Activated naive CD8-positive, alpha-beta T cell treated with anti-CD3 and anti-CD28 coated beads for 36 hours (primary cell): ENCODE measurements at places on chromosomes 2 and 18. TPM values are rescaled to one million over a fixed set of nuclear protein-coding genes. Genes with fewer than 3 reads are reported as not detected.
A peak's percentile ranks its signal among the peaks of the same experiment; 100 is the strongest.

DNA sequence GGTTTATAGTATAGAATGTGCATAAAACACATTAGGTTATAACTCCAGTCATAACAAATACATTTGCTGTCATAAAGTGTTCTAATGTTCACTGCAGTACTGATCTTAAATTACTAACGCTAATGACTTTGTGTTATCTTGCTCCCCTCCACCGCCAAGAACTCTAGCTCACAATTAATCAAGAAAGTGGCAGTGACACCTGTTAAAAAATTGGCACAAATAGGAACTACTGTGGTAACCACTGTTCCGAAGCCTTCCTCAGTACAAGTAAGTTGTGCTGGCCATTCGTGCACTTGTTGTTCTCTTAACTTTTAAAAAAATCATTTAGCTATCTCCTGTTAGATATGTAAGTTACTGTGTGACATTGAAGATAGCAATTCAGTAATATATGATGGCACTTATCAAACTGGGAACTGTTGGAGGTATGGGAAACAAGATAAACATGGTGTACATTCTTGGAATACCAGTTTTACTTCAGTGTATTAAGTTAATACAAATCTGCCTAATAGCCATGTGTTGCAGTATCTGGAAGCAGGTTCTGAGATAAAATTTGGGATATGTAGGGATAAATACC, 41.2 kb downstream of the TAF4B start:
- no peak for DNase-seq

DNA sequence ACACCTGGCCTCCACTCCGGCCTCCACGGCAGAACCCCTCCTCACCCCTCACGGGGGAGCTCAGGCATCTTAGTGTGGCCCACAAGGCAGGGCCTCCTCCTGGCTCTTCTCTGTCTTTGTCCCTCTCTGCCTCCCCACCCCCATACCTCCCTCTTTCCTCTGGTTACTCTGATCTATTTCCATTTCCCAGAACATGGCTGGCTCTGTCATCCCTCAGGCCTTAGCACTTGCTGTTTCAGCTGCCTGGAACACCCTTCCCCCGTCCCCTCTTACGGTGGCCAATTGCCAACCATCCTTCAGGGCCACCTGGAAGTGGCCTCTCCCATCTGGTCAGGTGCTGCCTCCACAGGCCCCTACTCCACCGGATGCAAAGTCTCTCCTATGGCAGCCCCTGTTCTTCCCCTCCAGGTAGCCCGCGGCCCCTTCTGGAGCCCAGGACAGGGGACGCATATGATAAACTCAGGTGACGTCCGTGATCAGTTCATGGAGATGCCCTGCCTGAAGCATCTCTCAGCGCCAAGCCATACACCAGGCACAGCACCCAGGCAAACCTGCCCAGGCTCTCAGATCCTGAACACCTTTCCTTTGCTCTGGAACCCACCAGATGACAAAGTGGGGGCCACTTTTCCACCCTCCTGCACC, 3.6 kb upstream of the ECEL1 start:
- DNase-seq = no peak

DNA sequence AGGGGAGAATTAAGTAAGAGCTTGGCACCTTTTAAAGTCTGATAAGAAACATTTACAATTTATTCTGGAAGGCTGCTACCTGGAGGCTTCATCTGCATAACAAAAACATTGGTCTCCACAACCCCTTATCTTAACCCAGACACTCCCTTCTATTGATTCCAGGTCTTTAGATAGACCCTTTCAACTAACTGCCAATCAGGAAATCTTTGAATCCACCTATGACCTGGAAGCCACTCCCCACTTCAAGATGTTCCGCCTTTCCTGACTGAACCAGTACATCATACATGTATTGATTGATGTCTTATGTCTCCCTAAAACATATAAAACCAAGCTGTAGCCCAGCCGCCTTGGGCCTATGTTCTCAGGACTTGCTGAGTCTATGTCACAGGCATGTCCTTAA, 289.4 kb downstream of the AGPS start:
- DNase-seq = no peak

DNA sequence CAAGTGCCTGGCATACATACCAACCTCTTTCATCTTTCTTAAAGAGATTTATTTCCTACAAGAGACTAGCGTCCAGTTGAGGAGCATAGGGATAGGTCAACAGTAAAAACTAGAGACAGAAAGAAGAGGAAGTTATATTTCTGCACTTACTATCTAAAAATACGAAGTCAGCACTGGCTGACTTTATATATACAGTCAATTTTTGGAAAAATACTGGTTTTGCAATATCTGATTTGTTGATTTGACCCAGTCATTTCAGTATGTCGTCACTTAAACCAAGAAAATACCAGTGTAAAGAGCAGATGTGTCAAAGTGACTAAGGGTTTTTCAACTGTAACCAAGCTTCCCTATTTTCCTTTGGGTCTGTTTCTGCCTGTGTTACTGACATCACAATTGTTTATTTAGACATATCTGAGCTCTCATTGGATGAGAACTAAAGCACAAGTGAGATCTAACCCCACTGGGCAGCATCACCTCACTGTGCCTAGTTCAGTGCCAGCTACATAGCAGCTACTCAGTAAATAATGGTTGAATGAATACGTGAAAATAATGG, 23.0 kb downstream of the CYTIP start:
- DNase-seq = no peak

- no peak for DNase-seq
Measured at GRCh38 chr2:162164802-162165201, 12.8 kb upstream of the GCG start.

DNA sequence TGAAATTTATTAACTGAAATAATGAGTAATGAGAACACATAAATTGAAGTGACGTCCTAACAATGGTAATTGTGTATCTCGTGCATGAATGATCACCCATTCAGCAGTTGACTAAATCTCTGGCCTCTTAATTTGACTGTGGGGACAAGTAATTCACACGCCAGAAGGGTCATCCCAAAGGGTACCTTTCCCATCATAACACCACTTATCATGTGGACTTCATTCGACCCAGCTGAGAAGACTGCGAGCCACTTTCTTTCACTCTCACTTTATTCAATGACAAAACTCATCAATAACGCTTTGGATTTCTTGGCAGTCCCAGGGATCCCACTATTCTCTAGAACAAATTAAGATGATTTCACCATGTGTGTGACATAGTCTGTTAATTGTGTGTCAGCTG, 62.7 kb upstream of the LYPD1 start:
- DNase-seq = no peak

GRCh38 chr2:16869711-16870110, 204.1 kb upstream of the CYRIA start:
- no peak for DNase-seq

DNA sequence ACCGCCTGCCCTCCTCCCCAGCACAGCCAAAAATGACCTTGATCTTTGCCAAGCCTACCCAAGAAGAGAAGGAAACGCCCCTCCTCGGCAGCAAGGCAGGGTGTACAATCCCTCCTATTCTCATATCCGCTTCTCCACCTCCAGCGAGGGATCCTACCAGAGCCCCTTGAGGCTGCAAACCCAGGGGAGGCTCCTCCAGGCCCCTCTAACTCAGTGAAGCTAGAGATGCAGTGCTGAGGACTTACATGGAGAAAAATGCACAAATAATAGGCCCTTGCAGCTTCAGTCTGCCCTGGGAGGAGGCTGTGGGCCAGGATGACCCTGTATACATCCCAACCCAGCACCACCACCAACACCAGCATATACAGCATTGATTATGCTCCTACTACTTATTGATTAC, 46.9 kb upstream of the POMC start:
- no peak for DNase-seq

- DNase-seq = no peak
Measured at GRCh38 chr2:55025627-55026026, 24.6 kb downstream of the RTN4 start.

GRCh38 chr18:73679941-73680712, 467.5 kb downstream of the FBXO15 start:
- no peak for DNase-seq

DNA sequence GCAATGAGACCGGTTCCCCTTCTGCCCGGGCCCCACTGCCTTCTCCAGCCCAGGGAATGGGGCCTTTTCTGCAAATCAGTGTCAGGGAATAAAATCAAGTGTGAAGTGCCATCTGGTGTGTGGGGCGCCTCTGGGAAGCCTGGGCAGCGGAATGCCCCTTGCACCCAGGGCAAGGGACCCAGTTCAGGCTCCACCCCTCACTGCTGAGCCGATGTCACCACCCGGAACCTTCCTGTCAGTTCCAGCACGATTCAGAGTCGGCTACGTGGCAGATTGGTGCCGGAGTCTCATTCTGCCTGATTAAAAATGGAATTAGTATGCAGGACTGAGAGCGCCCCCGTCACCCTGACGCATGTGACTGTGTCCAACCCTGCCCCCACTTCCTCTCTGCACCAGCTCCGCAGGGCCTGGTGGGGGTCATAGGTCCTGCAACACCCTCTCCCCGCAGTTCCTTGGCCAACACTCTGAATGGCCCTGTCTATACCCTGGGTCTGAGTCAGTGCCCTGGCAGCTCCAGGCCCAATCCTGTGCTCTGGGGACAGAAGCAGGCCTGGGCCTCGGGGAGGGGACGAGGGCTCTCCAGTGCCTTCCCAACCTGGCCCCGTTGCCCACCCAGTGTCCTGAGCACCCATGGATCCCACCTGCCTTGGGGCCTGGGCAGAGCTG, 8.2 kb upstream of the ALPI start:
- no peak for DNase-seq

GRCh38 chr2:224135881-224136280, 96.8 kb upstream of the SERPINE2 start:
- DNase-seq = no peak

- DNase-seq = no peak
Measured at GRCh38 chr2:157786663-157787363, 89.3 kb downstream of the ACVR1 start.

DNA sequence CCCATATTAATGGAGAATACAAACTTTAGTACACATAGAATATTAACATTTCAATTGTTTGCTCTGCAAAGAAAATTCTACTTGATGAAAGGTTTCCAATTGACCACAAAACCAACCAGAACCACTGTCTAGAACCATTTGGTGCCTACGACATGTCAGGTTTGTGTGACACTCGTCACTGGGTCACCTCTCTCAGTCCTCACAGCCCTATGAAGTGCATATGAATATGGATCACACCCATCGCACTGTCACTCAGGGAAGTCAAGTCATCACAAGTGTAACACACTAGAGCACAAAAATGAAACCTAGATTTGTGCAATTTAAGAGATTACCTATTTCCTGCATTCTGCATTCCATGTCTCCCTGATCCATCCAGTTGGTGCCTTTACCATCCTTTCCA, 43.7 kb downstream of the PTPN2 start:
- peak; percentile 9 for DNase-seq

DNA sequence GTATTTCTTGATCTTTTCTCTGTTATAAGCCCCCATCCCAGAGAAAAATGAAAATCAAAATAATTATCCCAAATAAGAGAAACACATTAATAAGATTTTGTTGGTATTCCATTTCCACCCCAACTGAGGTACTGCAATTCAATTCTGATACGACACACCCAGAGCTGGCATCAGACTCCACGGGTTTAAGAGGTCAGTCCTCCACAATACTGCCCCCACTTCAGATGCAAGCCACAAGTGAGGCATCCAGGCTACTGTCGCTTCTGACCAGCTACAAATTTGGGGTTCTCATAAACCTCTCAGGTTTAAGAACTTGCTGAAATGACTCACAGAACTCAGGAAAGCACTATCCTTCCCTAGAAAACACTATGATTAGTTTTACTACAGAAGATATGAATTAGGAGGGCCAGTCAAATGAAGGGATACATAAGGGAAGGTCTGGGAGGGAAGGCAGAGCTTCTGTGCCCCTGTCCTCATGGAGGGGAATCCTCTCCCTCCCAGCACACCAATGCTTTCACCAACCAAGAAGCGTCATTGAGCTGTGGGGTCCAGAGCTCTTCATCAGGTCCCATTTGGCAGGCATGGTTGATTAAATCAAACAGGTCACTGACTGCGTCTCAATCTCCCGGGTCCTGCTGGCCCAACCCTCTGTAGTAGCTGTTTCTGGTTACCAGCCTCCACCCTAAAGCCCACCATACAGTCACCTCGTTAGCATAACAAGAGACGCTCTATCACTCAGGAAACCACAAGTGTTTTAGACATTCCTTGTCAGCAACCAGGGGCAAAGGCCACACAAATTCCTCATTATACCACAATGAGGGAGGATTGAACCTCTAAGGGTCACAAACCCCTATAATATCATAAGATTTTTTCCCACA, 46.2 kb downstream of the IWS1 start:
- no peak for DNase-seq

DNA sequence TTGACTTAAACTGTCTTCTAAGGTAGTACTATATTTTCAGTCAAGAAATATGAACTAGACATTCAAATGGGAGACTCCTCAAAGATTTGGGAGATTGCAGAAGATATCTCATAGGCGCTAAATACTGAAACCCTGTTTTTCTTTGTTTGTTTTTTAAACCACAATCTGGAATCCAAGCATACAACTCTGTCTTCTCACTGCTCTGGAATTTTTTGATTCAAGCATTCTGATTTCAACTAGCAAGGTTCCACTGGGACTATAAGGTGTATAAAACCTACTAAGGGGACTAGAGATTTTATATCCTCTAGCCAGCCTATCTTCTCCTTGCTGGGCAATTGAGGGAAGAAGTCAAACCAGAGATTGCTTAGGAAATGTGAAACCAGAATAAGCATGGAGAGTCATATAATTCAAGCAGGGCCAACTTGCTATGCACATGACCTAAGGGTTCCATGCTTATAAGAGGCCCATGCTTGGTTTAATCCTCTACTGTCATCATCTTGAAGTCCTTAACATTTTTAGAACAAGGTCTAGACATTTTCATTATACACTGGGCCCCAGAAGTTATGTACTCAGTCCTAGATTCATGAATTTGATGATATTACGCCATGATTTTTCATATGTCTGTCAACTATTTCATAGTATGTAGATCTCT, 405.5 kb downstream of the PARD3B start:
- no peak for DNase-seq

DNA sequence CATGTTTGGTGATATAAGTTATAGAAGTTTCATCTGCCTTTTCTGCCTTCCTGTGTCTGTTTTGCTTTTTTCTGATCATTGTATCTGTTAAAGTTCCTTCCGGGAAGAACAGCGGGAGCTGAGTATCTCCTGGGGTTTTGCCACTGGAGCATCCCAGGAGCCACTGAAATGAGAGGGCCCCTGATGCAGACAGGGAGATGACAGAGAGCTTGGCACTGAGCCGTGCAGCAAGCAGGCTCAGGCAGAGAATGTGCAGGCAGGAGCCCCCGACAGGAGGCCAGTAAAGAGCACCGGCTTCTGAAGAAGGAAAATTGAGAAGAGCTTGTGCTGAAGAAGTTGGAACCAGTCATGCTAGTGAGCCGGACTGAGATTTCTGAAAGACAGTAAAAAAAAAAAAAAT, 137.8 kb downstream of the TDRD15 start:
- no peak for DNase-seq

Gene GPR45
- not detected for total RNA-seq

Gene CYP27C1
- total RNA-seq = not detected

Gene INHBB
- not detected for total RNA-seq

Gene TMEM163
- total RNA-seq = not detected

Gene ING5
- total RNA-seq = 45.5 TPM

Gene ZNF532
- 1.5 TPM for total RNA-seq

Gene PDCD1
- total RNA-seq = 24.3 TPM

Gene ZNF521
- not detected for total RNA-seq

Gene CCDC68
- not detected for total RNA-seq
